Lower leg skin (tissue), 4 donors: ENCODE measurements at places on chromosomes 2 and 18. TPM values are rescaled to one million over a fixed set of nuclear protein-coding genes. Genes with fewer than 3 reads are reported as not detected.

- no peak for DNase-seq
These were observed 47.8 kb downstream of the TRAPPC12 start for GRCh38 chr2:3427272-3427671.

DNA sequence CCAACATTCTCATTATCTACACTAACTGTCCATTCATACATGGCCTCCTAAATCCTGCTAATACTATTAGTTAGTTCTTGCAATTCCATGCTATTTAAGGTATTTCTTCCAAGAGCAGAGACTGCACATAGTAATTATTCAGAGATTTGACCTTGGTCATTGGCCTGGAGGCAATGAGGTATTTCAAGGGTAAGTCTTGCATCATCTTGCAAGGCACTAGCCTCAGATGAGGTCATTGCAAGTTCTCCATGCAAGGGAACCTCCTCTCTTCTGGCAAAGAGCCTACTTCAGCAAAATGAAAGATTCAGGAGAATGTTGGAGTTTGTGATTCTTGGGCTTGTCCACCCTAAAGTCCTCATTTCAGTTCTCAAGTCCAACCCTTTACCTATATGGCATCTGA, 48.5 kb upstream of the IKZF2 start:
- no peak for DNase-seq

DNA sequence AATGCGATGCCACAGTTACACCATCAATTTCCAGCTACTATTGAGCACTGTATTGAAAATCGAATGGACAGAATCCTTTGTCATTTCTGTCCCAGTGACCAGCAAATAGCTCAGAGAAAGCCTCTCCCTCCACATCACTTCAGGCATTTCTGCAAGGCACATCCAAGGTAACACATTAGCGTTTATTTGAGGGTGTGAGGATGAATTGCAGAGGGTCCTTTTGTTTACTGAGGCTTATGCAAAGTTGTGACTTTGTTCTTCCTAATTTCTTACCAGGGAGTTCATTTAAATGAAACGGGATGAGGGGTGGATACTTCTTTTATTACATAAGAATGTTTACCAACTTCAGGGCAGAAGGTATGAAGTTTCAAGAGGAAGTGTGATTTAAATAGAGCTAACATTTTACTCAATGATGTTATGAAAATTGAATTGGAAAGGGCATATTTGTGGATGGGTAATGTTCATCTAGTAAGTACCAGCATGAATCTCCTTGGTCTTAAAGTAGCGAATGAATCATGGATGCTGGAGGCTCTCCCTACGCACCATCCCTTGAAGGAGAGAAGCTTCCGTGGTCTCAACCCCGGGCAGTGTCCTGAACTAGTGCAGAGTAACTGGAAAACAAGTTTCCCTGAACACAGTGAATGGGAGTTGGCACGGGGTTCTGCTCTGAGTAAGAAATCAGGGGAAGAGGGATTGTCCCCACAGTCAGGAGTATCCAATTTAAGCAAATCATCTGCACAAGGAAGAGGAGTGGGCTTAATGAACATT, 756.5 kb downstream of the GALR1 start:
- DNase-seq, result no peak

GRCh38 chr2:101264360-101264939, 11.8 kb downstream of the CNOT11 start:
- peak; percentile 49 for DNase-seq

GRCh38 chr18:77054606-77055428, 77.8 kb downstream of the MBP start:
- peak; percentile 93 for DNase-seq

- DNase-seq, result no peak
These were observed 2.6 kb upstream of the EMX1 start for GRCh38 chr2:72914589-72915319.

- DNase-seq, result no peak
These were observed 77.7 kb downstream of the TRIM43 start for GRCh38 chr2:95669441-95669991.

GRCh38 chr2:2691419-2691818, 360.3 kb upstream of the MYT1L start:
- no peak for DNase-seq

GRCh38 chr2:242031481-242032019, 162.0 kb downstream of the RTP5 start:
- peak; percentile 74 for DNase-seq

DNA sequence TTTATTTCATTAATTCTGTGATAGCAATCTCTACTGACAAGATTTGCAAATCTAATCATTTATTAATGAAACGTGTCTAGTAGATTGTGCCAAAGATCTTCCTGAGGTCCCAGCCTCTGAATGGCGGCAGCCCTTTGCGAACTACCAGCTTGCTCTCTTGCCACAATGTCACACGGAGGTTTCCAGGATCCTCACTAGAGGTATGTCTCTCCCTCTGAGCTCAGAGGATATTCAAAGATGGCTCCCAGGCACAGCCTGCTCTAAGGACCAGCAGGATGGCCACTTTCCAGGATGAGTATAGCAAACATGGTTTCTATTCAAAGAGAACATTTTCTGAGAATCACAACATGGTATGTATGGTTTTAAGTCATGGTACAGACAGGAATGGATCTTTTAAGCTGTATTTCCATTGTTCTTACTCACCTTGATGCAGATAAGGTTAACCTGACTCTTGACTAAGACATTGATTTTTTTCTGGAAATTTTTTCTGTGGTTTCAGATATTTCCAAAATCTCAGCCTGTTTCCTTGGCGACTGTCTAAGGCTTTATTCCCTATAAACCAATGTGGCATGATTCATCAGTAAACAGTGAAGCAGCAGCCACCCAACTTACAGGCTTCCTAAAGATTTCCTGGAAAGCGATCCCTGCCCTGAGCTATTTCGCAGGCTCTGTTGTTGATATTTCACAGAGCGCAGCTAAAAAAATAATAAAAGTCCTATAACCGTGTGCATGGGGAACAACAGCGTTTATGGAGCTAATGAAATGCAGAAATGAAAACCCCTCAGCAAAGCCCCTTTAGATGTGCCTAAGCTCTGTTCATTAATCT, 54.1 kb upstream of the KLF7 start:
- no peak for DNase-seq

- no peak for DNase-seq
These were observed 123.8 kb downstream of the MYO1B start for GRCh38 chr2:191369034-191369433.

GRCh38 chr2:173692068-173692467, 273.1 kb downstream of the SP3 start:
- DNase-seq, result no peak

DNA sequence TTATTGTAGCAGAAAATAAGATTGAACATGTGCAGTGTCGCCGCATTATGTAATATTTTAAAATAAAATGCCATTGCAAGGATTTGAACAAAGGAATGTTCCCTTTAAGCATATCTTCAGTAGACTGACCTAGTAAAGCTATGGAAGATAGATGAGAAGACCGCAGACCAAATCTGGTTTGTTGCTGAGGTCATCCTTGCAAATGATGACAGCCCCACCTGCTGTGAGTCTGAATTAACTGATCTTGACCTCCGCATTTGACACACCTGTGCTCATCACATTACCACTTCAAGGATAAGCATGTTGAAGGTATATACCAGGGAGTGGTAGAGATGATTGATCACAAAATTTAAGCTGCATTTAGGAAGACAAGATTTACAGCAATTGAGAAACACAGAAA, 96.2 kb downstream of the NYAP2 start:
- DNase-seq, result no peak

DNA sequence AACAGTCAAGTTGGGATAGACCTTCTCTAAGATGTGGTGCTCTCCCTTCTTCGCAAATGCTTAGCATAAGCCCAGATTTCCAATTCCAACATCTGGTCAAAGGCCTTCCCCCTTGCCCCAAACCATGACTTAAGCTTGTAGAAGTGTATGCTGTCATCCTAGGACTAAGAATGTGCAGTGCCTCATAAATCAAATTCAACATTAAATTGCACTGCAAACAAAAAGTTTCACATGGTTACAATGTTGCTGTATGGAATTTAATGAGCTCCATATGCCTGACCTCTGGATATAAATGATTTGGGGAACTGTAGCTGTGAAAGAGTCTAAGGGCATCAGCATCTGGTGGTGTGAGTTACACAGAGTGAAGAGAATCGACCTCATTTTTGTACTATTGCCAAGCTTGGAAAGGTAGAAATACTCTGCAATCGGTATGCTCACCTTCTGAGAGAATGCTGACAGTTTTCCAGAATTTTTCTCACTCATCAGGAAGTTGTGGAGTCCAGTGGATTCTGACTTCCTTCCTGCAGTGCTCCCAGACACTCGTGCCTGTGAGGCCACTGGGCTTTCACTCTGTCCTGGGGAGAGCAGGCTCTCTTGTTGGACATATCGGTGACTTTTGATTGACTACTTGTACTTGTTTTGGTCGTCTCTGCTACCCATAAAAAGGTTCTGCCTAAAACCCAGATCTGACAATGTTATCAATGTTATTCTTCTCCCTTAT, 40.6 kb downstream of the FASTKD2 start:
- DNase-seq, result no peak

DNA sequence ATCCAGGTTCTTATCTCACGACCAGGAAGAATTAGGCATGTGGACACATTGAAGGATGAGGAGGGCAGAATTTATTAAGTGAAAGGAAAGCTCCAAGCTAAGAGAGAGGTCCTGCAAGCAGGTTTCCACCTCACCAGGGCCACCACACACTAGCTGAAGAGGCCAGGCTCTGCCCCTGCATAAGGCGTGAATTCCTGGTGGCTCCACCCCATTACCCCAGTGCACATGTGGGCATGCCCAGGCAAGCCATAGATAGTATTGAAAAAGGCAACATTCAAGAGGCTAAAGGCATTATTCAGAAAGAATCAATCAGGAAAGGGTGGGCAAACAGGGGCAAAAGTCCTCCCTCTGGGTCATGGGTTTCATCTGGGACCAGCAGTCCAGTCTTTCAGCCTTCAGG, 30.9 kb upstream of the GRP start:
- no peak for DNase-seq

DNA sequence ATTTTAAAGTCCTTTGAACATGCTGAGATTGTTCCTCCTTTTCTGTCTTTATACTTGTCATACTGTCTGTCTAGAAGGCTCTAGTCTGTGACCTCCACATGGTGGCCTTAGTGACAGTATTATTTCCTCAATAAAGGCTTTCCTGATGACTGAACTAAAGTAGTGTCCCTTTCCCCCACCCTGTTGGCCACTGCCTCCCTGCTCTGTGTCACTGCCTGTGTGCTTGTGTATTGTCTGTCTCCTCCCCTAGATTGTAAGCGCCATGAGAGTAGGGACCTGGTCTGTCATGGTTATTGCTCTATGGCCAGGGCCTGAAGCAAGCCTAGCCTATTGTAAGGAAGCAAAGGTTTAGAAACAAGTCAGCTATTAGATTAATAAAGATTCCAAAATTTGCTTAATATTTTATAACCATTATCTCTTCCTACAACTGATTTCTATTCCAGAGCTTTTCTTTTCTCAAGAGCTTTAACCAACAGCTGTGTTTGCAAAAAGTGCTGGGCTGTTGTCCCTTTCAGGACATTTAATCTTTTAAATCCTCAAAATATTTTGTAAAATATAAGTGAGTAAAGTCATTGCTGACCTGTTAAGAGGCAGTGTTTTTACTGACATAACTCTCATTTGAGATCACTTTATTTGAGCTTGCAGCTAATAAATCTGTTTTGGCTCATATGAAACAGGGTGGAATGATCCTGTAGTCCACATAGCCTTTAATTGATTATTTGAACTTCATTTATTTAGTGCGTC, 35.5 kb downstream of the DIS3L2 start:
- DNase-seq, result no peak

DNA sequence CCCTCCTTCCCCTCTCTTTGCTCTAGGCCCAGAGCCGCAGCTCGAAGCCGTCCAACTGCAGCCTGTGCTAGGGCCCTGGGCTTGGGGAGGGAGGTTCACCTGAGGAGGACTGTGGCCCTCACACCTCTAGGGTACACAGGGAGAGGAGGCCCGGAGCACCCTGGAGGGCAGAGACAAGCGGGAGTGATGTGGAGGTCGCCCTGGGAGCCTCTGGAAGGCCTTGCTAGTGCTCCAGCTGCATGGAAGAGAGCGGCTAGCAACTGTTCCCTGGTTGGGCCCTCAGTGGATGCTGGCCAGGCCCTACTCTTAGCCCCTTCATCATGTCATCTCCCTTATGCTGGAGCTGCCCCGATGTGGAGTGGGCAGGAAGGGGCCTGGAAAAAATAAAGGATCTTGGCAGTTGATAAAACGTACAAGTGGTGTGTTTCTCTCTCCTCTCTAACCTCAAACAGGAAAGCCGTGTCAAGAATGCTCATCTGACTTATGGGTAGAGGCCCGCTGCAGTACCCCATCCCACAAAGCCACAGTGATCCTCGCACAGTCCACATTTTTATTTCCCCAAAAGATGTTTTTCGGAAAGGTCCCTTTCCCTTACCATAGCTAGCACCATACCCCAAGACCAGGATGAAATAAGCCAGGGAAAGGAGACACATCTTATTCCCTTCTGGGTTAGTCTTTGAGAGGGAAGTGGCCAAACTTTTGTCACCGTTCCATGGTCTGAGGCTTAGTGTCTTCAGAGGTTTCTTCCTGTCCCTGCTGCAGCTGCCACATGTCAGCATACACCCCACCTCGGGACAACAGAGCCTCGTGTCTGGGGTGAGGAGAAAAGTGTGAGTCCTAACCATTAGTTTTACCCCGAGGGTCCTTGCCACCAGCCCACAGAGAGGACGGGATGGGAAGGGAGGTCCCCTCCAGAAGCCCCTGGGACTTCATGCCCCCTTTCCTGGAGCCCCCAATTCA, 2.9 kb downstream of the ZFAND2B start:
- no peak for DNase-seq

DNA sequence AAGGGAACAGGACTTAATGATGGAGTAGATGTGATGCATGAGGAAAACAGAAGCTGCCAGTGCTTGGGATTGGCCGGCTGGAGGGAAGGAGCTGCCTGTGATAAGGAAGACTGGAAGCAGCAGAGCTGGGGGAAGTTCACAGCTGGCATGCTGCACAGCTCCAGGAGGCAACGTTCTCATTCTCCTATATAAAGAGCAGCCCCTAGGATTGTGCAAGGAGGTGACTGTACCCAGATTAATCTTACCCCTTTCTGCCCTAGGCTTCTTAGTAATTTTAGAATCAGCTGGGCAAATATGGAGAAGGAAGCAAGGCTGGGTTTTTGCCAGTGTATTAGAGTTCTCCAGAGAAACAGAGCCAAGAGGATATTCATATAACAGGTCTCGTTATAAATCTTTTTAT, 155.8 kb downstream of the ALPK2 start:
- DNase-seq, result no peak

- DNase-seq, result no peak
These were observed 30.0 kb upstream of the IGFBP2 start for GRCh38 chr2:216603010-216603883.

DNA sequence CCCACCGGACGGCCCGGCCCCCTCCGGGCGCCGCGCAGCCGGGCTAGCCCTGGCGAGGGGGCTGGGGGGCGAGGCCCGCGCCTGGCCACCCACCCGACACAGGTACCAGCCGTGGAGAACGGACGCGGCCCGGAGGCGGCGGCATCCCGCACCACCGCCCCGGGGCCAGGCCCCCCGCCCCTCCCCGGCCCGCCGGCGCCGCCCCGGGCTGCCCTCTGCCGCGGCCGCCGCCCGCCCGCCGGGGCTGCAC, 405 bp downstream of the SOS1 start:
- DNase-seq, result no peak

GRCh38 chr2:103669531-103669930, 907.7 kb downstream of the TMEM182 start:
- DNase-seq, result no peak

UGT1A3 gene
- 0.54 TPM for total RNA-seq

DUSP19 gene
- 2.0 TPM for total RNA-seq

TEX44 gene
- not detected for total RNA-seq

CABYR gene
- 0.93 TPM for total RNA-seq

CDH2 gene
- total RNA-seq, result 0.95 TPM

ANKAR gene
- total RNA-seq, result 5.4 TPM

ZBTB7C gene
- 51.3 TPM for total RNA-seq

PRSS56 gene
- not detected for total RNA-seq

CD8B2 gene
- 0.13 TPM for total RNA-seq

BZW1 gene
- 141 TPM for total RNA-seq

USP40 gene
- 38.7 TPM for total RNA-seq

ELOA2 gene
- not detected for total RNA-seq
